ENCODE measurements at places on chromosomes 3 and 15.

DNA sequence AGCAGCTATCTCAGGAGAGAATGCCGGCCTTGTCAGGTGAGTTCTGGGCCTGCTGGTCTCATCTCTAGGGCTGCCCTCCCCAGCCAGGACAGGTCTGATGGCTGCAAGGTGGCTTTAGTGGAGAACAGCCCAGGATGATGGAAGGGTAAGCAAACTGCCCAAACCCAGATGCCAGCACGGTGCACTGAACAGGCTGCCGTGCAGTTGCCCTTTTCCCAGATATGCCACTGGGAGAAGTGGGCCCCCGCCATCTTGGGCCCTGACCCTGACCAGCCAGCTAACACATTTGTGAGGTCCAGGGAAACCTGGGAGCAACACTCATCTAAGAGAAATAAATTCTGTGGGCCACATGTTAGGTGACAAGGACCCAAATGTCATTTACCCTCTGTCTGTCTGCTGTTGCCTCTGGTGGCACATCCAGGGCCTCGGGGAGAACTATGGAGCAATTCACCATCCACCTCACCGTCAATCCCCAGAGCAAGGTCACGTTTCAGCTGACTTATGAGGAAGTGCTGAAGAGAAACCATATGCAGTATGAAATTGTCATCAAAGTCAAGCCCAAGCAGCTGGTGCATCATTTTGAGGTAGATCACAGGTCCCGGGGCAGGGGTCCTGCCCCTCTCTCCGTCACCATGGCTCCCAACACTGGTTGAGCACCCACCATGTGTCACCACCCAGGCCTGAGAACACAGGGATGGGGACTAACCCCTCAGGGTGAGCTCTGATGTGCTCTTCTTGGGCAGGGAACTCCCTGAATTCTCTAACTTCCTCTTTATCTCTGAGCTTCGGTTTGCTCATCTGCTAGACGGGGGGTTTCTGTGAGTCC, 1.8 kb downstream of the ITIH1 start:
- no peak for DNase-seq

DNA sequence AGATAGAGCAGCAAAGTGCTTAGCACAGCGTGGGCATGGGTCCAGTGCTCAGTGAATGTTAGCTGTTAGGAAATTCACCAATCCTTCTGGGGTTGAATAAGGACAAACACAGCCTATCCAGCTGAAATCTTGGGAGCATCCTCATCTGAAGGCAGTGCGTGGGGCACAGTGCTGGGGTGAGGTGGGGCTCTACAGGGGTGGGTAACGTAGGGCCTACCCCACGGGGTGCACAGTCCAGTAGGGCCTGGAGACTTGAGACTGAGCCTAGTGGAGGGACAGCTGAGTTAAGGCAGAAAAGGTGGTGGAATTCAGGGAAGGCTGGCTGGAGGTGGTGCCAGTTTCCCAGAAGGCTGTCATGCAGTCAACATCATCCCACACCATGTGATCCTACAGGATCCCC, 73.0 kb downstream of the ISG20 start:
- no peak for DNase-seq

- DNase-seq = no peak
Measured at GRCh38 chr3:140501061-140501769, 176.6 kb upstream of the TRIM42 start.

- no peak for DNase-seq
Measured at GRCh38 chr15:94135486-94136147, 95.7 kb upstream of the MCTP2 start.

DNA sequence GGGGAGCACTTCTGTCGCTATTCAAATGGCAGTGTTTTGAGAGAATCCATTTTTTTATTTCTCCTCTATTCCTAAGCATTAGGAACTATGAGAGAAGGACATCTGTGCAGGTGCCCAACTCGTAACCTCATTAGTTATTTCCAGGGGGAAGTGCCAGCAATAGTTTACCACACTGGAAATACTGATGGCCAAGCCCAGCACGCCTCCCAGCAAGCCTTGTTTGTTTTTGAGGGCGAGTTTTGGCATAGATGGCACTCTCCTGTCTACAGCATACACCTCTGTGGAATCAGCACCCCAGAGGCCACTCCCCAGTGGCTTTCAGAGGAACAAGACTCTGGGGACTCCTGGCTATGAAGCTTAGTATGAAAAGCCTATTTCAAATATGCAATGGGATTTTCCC, 36.6 kb downstream of the FAN1 start:
- DNase-seq = no peak

GRCh38 chr3:23288286-23288685, 85.2 kb downstream of the UBE2E2 start:
- no peak for DNase-seq

DNA sequence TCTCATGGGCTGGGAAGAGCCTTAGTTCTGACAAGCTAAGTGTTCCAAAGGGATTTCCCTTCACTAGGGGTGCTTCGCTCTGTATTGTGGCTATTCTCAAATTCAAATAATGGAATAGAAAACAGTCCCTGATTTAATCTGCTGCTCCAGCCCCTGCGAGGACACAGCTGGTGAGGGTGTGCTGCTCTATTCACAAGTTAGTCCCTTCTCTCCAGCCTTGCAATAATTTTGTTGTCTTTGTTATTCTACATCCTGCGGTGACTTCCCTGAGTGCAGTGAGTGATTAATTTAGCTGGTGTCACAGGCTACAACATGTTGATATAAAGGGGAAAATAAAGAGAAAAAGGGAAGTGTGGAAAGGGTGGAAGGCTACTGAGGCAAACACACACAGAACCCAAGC, 180.5 kb upstream of the VEPH1 start:
- DNase-seq = no peak

- DNase-seq = no peak
Measured at GRCh38 chr3:60573494-60573893, 677.8 kb downstream of the FHIT start.

DNA sequence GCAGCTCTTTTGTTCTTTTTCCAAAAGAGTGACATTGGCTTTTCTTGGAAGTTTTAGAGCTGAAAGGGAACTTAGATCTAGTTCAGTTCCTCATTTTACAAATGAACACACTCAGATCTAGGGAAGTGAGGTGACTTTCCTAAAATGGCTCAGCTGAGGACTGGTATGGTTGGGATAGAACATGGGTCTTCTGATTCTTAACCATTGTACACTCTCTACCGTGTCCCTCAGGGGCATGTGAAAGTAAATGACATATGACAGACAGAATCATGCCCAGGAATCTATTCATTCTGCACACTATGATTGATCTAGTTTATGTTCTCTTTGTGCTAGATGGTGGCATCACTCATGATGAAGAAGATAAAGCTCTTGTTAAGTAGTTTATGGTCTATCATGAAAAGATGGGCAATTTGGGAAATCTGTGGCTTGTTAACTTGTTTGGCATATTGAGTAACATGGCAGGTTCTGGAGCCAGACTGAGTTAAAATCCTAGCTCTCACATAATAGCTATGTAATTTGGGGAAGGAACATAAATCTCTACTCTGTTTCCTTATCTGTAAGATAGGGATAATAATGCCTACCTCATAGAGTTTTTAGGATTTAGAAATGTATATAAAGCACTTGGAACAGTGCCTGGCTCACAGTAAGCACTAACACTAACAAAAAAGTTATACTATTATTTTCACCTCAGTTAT, 30.9 kb downstream of the UBE2E1 start:
- no peak for DNase-seq

- DNase-seq = no peak
Measured at GRCh38 chr3:44074181-44074580, 167.5 kb upstream of the TOPAZ1 start.

- DNase-seq = no peak
Measured at GRCh38 chr15:70316059-70316600, 218.4 kb upstream of the TLE3 start.

- DNase-seq = no peak
Measured at GRCh38 chr15:68982976-68983563, 31.4 kb upstream of the NOX5 start.

DNA sequence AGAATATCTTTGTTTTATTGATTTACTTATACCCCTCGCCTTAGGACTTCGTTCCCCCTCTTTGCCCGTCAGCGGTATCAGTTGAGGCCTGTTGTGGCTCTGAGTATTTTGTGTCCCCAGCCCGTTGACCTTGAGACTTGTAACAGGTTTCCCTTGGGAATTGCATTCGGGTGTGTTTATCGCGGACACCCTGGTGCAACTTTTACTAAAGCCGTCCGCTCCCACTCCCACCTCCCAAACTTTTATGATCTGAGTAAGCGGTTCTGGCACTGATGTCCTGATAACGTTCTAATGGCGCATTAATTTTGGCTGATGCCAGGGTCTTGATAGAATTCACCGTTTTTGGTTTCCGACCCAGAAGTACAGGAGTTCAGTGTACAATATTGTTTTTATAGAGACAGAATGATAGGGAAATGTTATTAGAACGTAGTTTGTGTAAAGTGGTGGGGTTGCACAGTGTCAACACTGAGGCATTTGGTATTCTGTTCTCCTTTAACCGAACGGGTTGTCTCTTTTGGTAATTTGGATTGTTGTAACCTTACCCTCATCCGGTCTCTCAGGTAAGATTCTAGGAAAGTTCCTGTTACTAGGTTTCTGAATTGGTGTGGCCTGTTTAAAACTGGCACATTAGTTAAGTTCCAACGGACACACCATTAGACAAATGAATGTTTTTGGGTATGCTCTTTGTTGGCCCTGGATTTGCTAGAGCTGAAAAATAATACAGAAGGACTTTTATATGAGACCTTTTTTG, 47.8 kb downstream of the OIP5 start:
- DNase-seq = no peak
